ENCODE measurements at places on chromosomes 13 and 19.
A peak's percentile ranks its signal among the peaks of the same experiment; 100 is the strongest.

- no peak for DNase-seq
Measured at GRCh38 chr13:95708811-95709500, 32.0 kb downstream of the DNAJC3 start.

- DNase-seq, result no peak
Measured at GRCh38 chr19:15666883-15667282, 6.0 kb upstream of the CYP4F12 start.

- no peak for DNase-seq
Measured at GRCh38 chr19:28670836-28671235, 542.1 kb downstream of the UQCRFS1 start.

DNA sequence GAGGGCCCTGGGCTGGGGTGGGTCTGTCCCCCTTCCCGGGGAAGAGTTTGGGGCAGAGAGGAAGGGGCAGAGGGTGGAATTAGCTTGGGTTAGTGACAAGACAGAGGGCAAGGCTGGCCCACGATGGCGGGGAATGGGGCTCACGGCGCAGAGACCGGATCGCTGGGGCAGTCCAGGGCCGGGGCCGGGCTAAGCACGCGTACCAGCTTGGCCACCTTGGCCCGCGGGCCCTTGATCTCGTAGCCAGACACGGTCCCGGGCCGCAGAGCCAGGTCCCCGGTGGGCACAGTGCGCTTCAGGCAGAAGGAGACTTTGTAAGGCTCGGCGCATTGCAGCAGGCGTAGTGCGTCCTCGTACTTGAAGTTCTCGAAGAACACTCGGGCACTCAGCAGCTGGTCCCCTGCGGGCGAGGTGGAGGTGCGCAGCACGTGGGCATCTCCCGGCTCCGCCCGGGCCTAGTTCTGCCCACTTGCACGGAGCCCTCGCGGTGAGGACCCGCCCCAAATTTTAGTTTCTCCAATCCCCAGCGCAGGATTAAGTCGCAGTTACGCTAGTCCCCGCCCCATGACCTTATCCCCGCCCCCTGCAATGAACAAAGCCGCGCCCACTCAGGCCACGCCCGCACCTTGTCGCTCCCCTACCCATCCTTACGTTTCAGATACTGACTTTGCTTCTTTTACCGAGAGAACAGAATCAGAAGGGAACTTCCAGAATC, 8.6 kb upstream of the HIPK4 start:
- peak; percentile 71 for DNase-seq

DNA sequence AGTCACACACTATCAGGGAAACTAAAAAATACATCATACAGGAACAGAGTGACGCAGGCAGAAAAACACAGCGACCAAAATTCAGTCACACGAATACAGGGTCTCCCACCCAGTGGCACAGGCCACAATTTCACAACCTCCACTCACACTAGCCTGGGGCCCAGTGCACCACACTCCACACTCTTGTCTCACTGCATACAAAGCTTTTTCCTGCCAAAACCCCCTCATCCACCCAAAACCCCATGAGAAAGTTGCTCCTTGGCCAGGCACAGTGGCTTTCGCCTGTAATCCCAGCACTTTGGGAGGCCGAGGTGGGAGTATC, 1.2 kb downstream of the S1PR5 start:
- no peak for DNase-seq

GRCh38 chr13:51998723-51999509, 12.3 kb downstream of the ATP7B start:
- DNase-seq, result no peak

- DNase-seq, result no peak
Measured at GRCh38 chr13:99959127-99959539, 12.4 kb downstream of the ZIC5 start.

DNA sequence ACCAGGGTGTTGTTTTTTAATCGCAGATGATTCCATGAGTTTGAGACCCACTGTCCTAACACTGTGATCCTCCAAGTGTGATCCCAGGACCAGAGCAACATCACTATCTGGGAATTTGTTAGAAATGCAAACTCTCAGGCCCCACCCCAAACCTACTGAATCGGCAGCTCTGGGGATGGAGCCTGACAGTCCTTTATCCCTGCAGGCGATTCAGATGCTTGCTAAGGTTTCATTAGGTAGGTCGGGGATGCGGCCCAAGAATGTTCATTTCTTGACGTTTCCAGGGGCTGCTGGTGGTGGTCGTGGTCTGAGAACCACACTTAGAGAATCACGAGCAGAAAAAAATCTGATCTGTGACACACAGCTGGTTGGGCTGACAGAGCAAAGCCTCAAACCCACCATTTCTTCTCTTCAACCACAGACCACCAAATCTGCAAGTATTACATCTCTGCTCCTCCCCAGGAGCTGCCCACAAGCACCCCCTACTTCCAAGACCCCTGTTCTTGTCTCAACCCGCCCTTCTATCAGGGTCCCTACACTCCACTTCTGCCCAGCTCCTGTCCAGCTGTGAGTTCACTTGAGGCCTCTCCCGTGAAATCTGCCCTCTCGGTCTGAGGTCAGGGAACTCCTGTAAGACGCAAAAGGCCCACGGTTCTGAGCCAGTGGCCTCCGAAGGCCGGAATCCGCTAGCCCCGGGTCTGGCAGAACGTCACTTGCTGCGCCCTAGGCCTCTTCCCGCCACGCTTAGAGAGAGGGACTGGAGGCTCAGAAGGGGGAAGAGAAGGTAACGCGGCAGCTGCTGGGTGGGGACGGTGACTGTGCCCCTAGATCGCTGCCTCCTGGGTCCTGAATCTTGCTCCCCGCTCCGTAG, 1.1 kb upstream of the FARP1 start:
- DNase-seq, result no peak

DNA sequence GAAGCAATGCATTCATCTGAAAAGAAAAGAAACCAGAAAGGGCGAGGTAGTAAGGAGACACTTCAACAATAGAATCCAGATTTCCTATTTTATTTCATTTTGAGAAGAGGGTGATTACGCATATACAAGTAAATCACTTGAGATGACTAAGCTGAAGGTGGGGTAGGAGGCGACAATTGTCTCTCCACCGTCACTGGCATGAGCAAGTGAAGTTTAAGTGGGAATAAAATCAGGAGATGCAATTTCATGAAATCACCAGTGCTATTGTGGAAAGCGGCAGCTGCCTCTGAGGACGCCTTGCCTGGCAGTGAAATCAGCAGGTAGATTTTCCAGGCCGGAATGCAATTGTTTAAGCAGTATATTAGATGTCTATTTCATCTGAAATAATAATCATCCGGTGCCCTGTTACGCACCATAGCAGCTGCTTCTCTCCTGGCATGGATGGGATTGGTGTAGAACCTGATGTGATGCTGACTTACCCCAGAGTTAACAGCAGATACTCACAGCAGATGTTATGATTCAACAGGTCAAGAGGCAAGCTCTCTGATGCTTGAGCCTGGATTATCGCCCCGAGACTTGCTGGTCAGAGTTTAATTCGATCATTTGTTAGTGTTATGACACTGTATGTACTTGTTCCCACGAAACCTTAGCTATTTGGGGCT, 64.3 kb downstream of the RASL11A start:
- DNase-seq, result peak; percentile 63

- no peak for DNase-seq
Measured at GRCh38 chr19:10780368-10780767, 55.6 kb downstream of the TMED1 start.

DNA sequence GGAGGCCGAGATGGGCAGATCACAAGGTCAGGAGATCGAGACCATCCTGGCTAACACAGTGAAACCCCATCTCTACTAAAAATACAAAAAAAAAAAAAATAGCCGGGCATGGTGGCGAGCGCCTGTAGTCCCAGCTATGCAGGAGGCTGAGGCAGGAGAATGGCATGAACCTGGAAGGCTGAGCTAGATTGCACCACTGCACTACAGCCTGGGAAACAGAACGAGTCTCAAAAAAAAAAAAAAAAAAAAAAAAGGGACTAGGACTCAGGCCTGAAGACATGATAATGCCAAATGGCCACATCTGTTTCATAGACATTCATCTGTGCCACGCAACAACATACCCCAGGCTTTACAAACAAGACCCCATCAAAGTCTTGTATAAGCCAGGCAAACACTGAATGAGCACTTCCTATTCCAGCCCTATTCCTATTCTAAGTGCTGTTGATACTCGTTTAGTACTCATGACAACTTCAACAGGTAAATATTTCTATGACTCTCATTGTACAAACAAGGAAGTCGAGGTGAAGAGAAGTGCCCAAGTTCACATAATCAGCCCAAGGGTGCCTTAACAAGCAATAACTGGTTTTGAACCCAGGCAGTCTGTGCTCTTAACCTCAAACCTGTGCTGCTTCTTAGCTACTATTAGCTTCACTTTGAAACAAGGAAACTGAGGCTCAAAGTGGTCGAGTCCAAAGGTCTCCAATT, 1.7 kb downstream of the B9D2 start:
- no peak for DNase-seq

- no peak for DNase-seq
Measured at GRCh38 chr19:43462785-43463380, 2.5 kb downstream of the LYPD3 start.

DNA sequence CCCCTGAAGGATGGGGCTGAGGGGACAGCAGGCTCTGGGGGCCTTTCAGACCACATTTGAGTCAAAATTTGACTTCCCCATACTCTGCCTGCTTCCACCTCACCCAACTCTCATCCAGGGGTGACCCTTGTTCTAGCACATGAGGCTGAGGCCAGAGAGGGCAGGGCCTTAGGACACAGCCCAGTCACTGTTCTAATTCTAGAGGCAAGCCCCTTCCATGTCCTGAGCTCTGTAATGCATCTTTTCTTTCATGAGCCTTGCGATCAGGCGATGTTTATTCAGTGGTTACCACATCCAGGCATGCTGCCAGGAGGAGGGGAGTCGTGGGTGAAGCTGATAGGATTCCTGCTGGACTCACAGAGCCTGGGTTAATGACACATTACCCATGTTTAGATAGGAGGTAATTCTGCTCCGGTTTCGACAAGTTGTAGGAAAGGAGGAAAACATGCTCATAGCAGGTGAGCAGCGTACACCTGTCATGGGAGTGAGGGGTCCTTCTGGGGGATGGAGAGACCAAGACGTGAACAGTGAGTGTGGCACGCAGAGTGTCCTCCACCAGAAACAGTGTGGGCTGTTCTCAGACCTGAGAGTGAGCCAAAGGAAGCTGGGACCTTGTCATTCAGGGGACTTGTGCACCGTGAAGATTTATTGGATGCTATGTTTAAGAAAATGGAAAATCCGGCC, 9.3 kb downstream of the RPS9 start:
- DNase-seq, result peak; percentile 71

DNA sequence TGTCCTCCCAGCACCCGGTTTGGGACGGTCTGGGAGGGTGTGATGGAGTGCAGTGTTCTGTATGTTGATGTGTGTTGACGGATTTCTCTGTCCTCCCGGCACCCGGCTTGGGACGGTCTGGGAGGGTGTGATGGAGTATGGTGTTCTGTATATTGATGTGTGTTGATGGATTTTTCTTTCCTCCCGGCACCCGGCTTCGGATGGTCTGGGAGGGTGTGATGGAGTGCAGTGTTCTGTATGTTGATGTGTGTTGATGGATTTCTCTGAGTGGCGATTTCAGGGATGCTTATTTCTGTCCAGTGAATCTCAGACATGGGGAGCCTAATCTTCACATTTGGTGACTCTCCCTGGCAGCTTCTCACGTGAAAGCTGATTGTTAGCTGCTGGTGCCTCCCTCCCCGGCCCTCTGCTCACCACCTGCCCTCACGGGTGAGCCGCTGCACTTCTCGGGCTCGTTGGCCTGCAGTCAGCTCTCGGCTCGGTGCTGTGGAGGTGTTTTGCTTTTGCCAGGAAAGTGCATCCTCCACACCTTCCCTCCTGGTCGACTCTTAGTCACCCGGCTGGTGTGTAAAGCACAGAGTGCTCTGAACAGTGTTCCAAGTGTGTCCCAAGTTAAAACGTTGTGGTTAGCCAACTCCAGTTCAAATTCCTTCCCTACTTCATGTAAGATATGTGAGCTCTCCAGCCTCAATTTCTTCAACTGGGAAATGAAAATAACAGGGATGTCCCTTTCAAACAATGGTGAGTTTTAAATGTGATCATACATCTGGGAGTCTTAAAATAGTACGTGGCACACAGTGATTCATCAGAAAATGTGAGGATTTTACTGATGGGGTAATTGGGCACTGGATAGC, 54.6 kb downstream of the ATP11A start:
- DNase-seq, result peak; percentile 30

- no peak for DNase-seq
Measured at GRCh38 chr19:52230685-52231084, 38.7 kb upstream of the ZNF766 start.

GRCh38 chr19:19468424-19469050, 46.8 kb downstream of the TSSK6 start:
- DNase-seq, result no peak

DNA sequence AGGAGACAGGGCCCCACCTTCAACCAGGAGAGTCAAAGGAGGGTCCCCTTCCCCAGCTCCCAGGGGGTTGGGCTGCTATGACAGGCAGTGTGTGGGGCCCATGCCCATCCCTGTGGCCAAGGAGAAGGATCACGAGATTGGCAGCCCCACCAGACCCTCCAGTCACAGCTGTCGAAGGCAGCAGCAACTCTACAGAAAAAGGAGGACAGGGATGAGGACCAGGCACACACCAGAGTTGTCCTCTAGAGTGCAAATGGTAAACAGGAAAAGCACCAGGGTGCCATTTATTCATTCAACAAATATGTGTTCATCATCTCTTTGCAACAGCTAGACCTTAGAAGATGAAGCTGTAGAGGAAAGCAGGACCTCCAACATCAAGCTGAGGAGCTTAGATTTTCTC, 4.1 kb downstream of the PTH2 start:
- DNase-seq, result no peak

DNA sequence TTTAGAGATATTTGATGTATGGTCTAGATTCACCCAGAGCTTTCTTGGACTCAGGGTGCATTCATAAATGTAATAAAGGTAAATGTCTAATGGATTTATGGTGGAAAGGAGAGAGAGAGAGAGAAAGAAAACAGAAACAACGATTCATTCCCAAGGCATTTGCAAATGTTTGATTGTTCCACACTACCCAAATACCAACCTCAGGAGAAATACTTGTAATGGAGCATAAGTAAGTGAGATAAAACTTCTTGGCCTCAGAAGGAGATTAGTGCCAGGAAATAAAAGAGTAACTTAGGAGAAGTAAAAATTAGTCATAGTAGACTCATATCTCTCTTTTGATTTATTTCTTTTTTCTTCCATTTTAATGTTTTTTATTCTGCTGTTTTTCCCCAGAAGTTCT, 40.6 kb upstream of the DGKH start:
- DNase-seq, result no peak

All from NCI-H1417 (cell line).